ENCODE measurements at places on chromosomes 13 and 19. TPM values are rescaled to one million over a fixed set of nuclear protein-coding genes. Genes with fewer than 3 reads are reported as not detected.
A peak's percentile ranks its signal among the peaks of the same experiment; 100 is the strongest.

DNA sequence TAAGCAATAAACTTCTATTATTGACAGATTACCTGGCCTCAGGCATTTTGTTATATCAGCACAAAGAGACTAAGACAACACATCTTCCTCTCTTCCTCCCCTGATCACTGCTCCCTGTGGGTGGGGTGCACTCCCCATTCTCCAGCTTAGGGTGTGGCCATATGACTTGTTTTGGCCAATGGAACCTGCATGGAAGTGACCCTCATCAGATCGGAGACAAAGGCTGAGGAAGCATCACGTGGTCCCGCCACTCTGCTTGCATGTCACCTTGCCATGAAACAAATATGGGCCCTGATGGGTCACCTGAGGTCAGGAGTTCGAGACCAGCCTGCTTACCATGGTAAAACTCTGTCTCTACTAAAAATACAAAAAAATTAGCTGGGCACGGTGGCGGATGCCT is 13.7 kb upstream of the CCL25 start:
- H3K4me3 ChIP-seq = no peak overlapping the region
- H3K27ac ChIP-seq = no peak overlapping the region
- no peak for DNase-seq
- no peaks in the 10 kb centered on the region for H3K36me3 ChIP-seq
- H3K27me3 ChIP-seq = peaks cover 12% of the 10 kb centered on the region

C19orf85 gene
- not detected for total RNA-seq

OR4F17 gene
- not detected for total RNA-seq

LYPD3 gene
- 0.33 TPM for total RNA-seq

DNA sequence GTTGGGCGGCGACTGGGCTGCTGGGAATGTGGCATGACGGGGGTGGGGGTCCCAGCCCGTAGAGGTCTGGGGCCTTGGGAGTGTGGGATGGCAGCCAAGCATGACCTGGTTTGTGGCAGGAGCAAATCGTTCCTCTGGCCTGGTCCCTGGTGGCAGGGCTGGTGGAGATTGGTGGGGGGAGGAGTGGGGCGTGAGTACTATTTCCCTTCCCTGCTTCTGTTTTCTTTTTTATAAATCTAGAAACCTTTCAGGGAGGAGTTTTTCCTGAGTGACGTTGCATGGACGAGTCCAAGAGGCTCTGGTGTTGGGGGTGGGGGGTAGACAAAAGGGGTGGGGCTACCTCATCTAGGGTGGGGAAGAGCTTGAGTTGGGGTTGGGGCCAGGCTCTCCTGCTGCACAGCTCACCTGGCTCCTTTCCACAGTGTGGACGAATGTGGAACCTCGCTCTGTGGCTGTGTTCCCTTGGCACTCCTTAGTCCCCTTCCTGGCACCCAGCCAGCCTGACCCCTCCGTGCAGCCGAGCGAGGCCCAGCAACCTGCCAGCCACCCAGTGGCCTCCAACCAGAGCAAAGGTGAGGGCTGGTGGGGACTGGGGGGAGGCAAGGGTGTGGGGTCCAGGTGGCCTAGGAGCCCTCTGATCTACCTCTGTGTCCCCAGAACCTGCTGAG is 15.4 kb upstream of the PRR19 start:
- H3K4me1 ChIP-seq = peaks cover 17% of the 10 kb centered on the region
- H3K27ac ChIP-seq = peak overlapping the region; percentile 44
- H3K27me3 ChIP-seq = no peaks in the 10 kb centered on the region
- no peak for DNase-seq

DNA sequence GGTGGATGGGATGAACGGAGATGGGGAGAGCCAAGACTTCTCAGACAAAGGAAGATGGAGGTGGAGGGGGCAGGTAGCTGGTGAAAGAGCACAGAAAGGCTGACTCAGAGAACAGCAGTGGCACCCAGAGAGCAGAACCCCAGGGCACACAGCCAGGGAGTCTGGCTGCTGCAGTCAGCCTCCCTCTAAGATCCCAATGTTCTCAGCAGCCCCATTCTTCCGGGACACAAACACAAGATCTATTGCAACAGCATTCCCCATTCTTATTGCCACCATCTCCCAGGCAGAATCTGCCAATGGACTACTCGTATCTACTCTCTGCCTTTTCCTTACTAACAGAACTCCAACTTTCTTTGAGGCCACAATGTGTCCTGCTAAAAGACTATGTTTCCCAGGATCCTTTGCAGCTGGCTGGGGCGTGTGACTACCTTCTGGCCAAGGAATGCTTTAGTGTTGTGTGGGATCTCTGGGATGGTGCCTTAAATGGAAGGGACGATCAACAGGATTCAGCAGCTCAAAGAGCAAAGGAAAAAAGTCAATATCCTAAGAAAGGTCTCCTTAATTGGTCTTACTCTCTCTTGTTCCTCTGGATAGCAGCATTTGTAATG is 7.5 kb downstream of the THAP8 start:
- H3K36me3 ChIP-seq = peaks cover 9% of the 10 kb centered on the region
- H3K27ac ChIP-seq = no peak overlapping the region
- H3K27me3 ChIP-seq = no peaks in the 10 kb centered on the region
- H3K4me1 ChIP-seq = no peaks in the 10 kb centered on the region
- no peak overlapping the region for H3K4me3 ChIP-seq

- no peak for DNase-seq
- no peak overlapping the region for H3K4me3 ChIP-seq
- H3K27me3 ChIP-seq = no peaks in the 10 kb centered on the region
- peaks cover 17% of the 10 kb centered on the region for H3K4me1 ChIP-seq
These were observed 40.2 kb downstream of the CILP2 start for GRCh38 chr19:19578252-19578651.

GRCh38 chr19:6023936-6024335 is 46.0 kb upstream of the RANBP3 start:
- no peaks in the 10 kb centered on the region for H3K27me3 ChIP-seq

GRCh38 chr13:28001837-28002473 is 13.5 kb upstream of the URAD start:
- no peak overlapping the region for H3K4me3 ChIP-seq
- no peaks in the 10 kb centered on the region for H3K27me3 ChIP-seq
- no peaks in the 10 kb centered on the region for H3K4me1 ChIP-seq
- H3K27ac ChIP-seq = no peak overlapping the region
- no peak for DNase-seq
- H3K36me3 ChIP-seq = no peaks in the 10 kb centered on the region

DNA sequence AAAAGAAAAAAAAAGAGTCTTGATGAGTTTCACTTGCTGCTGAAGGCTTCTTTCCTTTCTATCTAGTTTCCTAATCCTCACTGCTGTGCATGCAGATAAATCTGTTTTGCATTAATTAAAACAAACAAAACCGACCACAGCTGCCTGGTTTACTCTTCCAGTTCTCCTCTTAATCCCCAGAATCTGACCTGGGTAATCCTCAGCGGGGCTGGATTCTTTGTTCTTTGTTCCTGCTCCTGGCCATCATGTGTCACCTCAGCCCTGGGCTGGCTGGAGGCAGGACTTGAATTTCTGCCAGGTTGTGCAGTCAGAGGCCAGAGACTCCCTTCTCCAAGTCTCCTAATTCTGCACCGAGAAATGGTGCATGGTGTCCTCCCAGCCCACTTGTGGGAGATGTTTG is 52.2 kb upstream of the CYP4F8 start:
- DNase-seq = no peak
- no peak overlapping the region for H3K27ac ChIP-seq
- H3K27me3 ChIP-seq = peaks cover 22% of the 10 kb centered on the region
- H3K4me1 ChIP-seq = no peaks in the 10 kb centered on the region
- H3K36me3 ChIP-seq = no peaks in the 10 kb centered on the region
- H3K4me3 ChIP-seq = no peak overlapping the region

DNA sequence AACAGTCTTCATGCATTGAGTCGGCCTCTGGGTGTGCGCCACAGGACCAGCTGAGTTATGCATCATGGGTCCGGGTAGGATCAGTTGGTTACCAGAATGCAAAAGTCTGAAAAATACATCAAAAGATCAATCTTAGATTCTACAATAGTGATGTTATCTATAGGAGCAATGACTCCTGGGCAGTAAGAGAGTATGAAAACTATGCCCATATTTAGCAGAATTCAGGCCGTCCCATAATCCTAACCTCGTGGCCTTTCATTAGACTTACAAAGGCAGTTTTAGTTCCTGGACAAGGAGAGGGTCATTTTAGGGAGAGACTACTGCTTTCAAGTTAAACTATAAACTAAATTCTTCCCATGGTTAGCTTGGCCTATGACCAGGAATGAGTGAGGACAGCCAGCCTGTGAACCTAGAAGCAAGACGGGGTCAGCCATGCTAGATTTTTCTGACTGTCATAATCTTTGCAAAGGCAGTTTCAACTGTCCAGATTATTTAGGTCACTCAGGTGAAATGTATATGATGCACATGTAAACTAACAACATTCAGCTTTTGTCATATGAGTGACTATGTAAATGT is 11.8 kb upstream of the CDADC1 start:
- no peak overlapping the region for H3K27ac ChIP-seq
- H3K4me1 ChIP-seq = peaks cover 2% of the 10 kb centered on the region
- DNase-seq = no peak
- peaks cover 2% of the 10 kb centered on the region for H3K27me3 ChIP-seq
- H3K36me3 ChIP-seq = no peaks in the 10 kb centered on the region
- no peak overlapping the region for H3K4me3 ChIP-seq

GRCh38 chr13:114059946-114060860 is 72.2 kb downstream of the RASA3 start:
- H3K27me3 ChIP-seq = no peaks in the 10 kb centered on the region
- no peak overlapping the region for H3K27ac ChIP-seq
- peaks cover 2% of the 10 kb centered on the region for H3K36me3 ChIP-seq
- H3K4me1 ChIP-seq = peaks cover 38% of the 10 kb centered on the region
- H3K4me3 ChIP-seq = no peak overlapping the region
- no peak for DNase-seq

TMEM59L gene
- not detected for total RNA-seq

DNA sequence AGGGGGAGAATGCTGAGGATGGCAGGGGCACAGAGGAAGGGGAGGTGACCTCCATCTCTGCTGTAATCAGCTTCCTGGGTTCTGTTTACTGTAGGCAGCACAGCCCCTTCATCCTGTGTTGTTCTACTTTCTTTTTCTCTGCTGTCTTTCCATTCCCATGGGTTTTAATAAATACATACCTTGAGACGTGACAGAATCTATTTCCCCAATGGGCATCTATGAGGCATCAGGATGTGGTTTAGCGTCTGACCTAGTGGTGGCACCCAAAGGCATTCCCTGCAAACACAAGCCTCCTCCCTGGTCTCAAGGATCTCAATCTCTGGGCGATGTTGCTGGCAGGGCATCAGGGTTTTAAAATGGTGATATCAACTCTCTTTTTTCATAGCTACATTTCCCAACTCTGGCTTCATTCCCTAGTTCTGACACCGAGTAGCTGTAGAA is 60.8 kb downstream of the ALOX5AP start:
- H3K36me3 ChIP-seq = peaks cover 11% of the 10 kb centered on the region
- DNase-seq = no peak
- H3K4me1 ChIP-seq = peaks cover 33% of the 10 kb centered on the region
- no peaks in the 10 kb centered on the region for H3K27me3 ChIP-seq

DNA sequence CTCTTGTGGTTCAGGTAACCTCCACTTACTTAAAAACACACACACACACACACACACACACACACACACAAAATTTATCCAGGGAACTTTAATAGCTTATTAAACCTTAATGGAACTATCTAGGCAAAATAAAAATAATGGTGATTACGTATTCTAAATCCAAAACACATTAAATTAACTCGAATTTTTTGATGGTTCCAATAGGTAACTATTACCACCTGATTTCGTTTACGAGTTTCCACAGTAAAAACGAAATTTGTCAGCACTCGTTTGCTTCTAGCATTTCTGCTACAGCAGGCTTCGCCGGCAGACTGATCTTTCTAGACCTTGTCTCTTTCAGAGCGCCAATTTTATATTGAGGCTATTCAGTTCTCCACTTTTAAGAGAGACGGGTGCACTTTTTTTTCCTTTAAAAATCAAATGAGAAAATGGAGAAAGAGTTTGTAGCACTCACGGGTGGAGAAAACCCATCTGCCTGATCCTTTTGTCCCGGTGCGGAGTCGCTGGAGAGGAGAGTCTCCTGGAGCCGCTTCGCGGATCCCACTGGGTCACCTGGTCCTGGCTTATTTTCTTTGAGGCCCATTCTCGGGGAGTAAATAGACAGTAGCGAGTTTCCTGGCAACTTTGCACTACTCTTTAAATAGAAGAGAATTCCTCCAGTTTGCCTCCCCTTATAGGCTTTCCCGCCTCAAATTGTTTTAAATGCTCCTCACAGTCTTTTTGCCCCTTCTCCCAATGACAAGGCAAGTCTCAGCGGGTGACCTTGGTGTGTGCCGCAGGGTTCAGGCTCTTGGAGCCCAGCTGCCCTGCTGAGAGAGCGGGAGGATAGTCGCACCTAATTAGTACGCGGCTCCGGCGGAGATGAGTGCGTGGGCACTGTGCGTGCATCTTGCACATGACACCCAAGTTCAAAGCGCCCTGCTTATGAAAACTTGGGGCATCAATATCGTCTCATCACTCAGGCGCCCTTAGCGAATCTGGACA is 117.0 kb downstream of the KCNRG start:
- H3K27ac ChIP-seq = no peak overlapping the region
- no peak for DNase-seq
- H3K4me3 ChIP-seq = peak overlapping the region; percentile 6

- H3K36me3 ChIP-seq = peaks cover 5% of the 10 kb centered on the region
- no peaks in the 10 kb centered on the region for H3K27me3 ChIP-seq
- peaks cover 17% of the 10 kb centered on the region for H3K4me1 ChIP-seq
- no peak overlapping the region for H3K4me3 ChIP-seq
- H3K27ac ChIP-seq = no peak overlapping the region
These were observed 11.8 kb downstream of the STK11 start for GRCh38 chr19:1217366-1217765.

DNA sequence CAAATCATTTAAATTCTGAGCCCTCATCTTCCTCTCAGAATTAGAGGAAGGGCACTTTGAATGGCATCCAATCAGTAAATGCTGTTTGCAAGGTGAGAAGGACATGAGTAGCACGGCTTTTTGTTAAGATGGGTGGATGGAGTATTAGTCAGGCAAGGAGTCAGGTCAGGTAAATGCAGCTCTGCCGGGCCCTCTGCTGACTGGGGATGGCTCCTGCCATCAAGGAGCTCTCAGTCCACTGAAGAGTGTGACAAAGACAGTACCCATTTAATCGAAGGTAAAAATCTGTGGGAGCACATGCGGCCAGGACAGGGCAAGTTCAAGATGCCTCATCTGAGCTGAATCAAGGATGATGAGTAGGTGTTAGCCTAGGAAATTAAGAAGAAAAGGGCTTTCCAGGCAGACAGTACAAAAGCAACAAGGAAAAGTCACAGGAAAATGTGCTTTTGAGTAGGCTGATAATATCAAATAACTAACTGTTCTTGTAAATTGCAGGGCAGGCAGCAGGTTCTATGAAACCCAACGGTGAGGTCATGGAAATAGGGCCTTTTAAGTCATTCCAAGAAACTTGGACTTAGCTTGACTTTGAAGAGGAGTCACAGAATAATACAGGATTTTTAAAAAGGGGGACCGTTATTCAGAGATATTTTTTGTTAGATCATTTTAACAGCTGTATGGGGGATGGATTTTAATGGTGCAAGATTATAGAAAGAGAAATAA is 670.5 kb upstream of the ARGLU1 start:
- H3K27ac ChIP-seq = no peak overlapping the region
- no peak for DNase-seq
- no peaks in the 10 kb centered on the region for H3K4me1 ChIP-seq
- no peak overlapping the region for H3K4me3 ChIP-seq
- no peaks in the 10 kb centered on the region for H3K27me3 ChIP-seq

GRCh38 chr13:31051999-31052398 is 109.7 kb downstream of the HSPH1 start:
- DNase-seq = no peak
- H3K4me3 ChIP-seq = no peak overlapping the region
- no peak overlapping the region for H3K27ac ChIP-seq

Data from activated CD8-positive, alpha-beta memory T cell treated with anti-CD3 and anti-CD28 coated beads, Interleukin-2, amount 10 ng/mL, durations not matched to agents 7 days and 5 days (primary cell).